ENCODE measurements at places on chromosomes 7 and 10.

- no peak for DNase-seq
These were observed 181.7 kb downstream of the PLXNA4 start for GRCh38 chr7:132394283-132395198.

DNA sequence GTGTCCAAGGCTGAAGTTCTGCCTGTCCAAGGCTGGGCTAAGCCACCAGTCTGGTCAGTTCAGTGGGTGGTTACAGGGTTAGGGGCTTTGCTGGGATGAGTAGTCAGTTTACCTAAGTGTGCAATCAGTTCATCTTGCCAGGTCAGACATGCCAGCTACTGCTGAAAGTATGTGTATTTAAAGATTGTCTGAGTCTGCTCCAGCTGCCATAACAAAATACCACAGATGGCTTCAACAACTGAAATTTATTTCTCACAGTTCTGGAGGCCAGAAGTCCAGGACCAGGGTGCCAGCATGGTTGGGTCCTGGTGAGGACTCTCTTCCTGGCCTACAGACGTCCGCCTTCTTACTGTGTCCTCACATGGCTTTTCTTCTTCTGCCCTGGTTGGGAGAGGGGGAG lies 52.4 kb upstream of the TNS3 start:
- DNase-seq = no peak

GRCh38 chr7:42181566-42181965 lies 55.4 kb downstream of the GLI3 start:
- no peak for DNase-seq

- DNase-seq = no peak
These were observed 176.0 kb upstream of the KCND2 start for GRCh38 chr7:120097020-120097419.

GRCh38 chr7:121017586-121017985 lies 29.1 kb downstream of the CPED1 start:
- no peak for DNase-seq

GRCh38 chr10:130254662-130255061 lies 118.5 kb downstream of the GLRX3 start:
- DNase-seq = no peak
